Suppressor macrophage (primary cell): ENCODE measurements at places on chromosomes 6 and 20.

GRCh38 chr6:69796073-69796641 lies 653 bp downstream of the LMBRD1 start:
- no peak for DNase-seq

DNA sequence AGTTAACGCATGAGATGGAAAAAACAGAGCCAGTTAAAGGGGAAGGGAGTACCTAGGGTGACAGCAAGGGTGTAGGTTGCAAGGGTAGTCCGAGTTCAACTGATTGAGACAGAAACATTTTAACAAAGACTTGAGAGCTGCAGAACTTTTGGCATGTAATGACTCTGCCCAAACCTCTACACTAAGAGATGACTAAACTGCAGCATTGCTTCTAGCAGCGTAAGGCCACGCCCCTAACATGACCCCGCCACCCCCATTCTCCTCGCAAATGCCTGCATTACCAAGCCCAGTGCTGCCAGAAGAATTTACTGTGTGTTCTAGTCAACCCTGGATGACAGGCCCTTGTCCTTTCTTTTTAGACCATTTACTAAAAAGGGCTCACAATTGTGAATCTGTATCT lies 6.3 kb upstream of the HINT3 start:
- no peak for DNase-seq

DNA sequence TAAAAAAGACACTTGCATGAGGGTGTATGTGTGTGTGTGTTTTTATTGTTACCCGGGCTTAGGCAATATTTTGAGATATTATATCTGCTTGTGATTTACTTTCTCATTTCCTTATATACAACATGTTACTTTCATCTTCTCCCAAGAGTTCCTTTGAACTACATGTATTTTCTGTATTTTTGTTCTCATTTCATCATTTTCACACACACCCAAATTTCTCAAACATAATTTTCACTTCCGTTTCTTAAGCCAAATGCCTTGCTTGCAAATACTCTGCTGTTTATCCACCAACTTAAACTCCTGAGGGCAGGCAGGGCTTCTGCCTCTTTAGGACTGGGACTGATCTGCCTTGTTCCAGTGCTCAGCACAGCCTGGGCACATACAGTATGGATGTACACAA lies 69.3 kb upstream of the FYN start:
- DNase-seq: no peak

DNA sequence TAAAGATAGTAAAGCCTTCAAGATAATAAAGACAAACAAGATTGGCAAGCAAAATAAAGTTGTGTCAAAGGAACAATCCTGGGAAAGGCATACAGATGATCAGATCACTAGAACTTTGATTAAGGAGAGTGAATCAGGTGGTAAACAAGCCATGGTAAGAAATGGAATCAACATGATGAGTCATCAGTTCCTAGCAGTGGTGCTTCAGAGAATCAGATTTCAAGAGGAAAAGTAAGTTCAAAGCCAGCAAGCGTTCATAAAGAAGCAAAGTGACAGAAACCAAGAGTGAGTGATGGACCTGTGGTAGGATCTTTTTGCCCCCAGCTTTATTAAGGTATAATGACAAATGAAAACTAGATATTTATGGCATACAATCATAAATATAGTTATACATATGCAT lies 340.4 kb downstream of the TPBG start:
- no peak for DNase-seq

DNA sequence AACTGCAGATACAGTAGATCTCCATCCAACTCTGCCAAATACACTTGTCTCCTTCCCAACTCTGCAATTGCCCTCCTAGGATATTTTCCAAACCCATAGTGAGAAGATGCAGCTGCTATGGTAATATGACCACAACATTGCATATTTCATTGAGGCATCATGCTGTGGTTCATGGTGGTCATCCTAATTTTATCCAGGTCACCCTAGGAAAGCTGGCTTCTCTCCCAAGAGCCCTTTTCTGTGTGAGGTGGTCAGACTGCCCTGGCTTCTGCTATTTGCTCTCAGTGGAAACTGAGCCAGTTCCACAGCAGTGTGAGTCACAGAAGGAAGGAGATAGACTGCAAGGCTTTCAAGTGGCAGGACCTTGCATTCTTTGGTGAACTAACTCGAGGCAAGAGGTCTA lies 5.5 kb downstream of the OGFRL1 start:
- DNase-seq: peak; percentile 29
